Suppressor macrophage treated with lipopolysaccharide for 4 hours (primary cell): ENCODE measurements at places on chromosomes 16 and 17.

DNA sequence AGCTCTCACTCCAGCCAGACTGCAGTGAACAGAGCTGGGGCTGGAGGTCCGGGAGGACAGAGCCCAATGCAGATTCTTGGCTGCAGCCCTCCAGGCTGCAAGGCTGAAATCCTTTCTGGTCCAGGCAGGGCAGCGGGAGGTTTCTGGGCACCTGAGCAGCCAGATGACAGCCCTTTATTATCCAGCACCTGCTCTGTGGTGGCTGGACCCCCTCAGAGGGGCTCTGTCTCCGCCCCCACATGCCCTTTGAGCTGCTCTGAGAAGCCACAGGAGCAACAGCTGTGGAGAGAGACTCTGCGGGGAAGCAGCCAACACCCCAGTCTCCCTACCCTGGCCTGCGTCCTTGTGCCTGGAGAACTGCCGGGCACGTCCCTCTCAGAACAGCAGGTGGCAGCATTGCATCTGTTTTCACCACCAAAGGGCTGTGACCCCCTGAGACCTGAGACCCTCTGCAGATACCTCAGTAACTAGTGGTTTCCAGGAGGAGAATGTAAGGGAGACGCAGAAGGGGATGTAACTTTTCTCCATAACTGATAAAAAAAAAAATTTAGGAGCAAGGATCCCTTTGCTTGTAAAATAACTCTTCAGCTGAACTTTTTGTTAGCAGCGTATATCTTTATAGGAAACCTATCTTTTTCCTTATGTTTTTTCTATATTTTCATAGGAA lies 3.7 kb upstream of the CNP start:
- DNase-seq: peak; percentile 80

DNA sequence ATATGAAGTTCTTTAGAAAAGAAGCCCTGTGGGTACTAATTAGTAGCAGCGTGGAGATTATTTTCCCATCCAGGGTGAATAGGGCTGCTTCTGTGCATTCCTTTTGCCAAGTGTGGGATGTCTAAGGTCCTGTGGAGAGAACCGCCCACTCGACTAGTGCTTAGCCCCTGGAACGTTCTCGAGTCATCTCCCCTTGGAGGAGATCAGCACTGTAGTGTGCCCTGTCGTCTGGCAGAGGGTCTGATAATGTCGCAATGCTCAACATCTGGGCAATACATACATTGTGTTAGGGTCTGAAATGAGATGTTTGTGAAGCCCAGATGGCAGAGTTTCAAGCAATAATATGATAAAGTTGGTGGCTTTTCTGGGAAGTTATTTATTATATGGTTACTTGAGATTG lies 64.8 kb downstream of the SPECC1 start:
- no peak for DNase-seq

DNA sequence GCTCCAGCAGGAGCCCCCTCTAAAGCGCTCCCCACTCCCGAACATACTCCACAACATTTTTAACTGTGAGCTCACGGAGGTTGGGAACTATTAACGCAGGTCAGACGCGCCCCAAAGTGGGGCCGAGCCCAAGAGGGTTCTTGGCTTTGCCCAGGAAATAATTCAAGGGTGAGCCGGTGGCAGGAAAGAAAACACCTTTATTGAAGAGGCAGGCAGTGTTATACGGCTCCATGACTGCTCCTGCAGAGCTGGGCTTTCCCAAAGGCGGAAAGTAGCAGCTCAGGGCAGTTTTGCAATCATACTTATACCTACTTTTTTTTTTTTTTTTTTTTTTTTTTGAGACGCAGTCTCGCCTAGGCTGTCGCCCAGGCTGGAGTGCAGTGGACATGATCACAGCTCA lies 6.2 kb downstream of the ADCY9 start:
- no peak for DNase-seq

DNA sequence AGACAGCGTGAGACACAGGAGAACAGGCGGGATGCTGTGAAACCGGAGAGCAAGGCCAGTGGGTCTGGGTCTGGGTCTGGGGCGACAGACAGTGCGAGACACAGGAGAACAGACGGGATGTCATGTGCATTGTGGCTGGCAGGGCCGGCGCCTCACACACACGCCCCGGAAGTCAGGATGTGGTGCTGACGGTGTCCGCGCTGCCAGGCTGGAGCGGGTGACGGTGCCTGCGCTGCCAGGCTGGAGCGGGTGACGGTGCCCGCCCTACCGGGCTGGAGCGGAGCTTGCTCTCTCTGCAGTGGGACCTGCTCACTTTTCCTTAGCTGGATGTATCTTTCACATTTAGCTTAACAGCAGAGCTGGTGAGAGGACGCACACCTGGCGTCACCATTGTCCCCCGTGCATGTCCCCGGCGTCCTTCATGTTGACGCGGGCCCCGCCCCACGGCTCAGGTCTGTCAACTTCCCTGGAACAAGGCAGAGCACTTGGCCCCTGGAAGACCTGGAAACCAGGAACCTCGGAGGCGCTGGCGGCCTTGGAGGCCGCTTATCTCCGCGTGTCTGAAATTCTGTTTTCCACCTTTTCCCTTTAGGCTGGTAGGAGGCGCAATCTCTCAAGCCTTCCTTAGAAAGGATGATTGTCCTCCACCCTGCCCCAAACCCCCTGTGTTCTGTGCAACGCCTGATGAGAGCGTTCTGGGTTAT lies 43.0 kb upstream of the ZNF750 start:
- peak; percentile 32 for DNase-seq

DNA sequence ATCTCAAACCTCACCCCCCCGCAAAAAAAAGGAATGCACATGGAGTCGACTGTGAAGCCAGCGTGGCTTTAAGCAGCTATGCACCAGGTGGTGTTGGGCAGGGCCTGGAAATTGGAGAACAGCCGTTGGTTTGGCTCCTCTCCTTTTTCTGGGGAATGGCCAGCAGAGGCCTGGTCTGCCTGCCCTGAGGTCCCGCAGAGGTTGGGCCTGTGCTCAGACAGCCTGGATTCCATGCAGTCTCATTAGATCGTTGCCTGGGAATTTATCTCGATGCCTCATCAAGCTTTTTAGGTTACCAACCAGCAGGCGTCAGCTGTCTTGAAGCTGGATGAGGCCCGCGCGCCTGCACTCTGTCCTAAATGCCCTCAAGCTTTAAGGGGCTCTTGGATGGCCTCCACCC lies 9.8 kb downstream of the SLC12A3 start:
- DNase-seq: no peak

DNA sequence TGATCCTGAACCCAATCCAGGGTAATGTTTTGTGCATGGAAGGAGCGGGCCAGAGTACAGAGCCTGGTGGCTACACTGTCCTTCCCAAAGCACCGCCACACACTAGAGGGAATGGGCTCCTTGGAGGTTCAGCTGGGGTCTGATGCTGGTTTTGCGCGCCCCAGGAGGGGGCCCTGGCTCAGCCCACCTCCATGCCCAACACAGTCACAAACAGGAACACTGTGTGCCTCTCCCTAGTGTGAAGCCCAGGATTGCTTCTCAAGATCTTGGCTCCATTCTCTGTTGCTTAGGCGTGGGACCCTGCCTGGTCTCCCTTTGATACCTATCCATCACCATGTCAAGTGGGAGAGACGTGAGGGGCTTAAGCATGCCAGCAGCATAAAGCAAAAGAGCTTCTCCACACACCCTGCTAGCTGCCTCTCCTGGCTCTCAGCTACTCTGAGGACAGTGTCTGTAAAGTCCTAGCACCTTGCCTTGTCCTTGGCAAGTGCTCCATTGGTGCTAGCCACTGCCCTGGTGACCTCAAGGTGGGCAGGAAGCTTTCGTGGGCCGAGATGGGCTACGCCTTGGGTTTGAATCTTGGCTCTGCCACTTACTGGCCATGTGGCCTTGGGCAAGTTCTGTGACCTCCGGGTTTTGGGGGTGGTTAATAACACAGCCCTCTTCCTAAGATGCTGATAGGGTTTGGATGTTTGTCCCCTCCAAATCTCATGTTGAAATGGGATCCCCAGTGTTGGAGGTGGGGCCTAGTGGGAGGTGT lies 122.2 kb downstream of the C16orf78 start:
- no peak for DNase-seq

- no peak for DNase-seq
Measured at GRCh38 chr17:80545499-80545826, 825 bp downstream of the RPTOR start.

DNA sequence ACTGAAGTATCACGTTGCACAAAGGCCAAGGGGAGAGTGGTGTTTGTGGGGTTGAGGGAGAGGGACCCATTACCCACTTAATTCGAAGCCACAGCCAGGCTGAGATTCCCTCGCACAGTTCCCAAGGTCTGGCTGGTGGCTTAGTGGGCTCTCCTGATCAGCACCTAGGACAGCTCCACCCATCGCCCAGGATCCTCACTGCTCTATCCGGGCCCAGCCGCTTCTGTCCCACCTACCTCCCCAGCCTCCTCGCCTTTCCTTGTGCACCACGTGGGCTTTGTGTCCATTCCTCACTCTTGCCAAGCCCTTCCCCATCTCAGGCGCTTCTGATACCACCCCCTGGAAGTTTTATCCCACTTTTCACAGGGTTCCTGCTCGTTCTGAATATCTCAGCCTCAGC lies 163.5 kb downstream of the CCT6B start:
- DNase-seq: peak; percentile 18

GRCh38 chr17:79428988-79429387 lies 181.9 kb downstream of the RBFOX3 start:
- no peak for DNase-seq

- DNase-seq: no peak
Measured at GRCh38 chr17:8843344-8843743, 24.1 kb downstream of the PIK3R6 start.

GRCh38 chr17:48023400-48024148 lies 14.0 kb downstream of the COPZ2 start:
- DNase-seq: peak; percentile 80
